ENCODE measurements at places on chromosomes 3 and 15.

DNA sequence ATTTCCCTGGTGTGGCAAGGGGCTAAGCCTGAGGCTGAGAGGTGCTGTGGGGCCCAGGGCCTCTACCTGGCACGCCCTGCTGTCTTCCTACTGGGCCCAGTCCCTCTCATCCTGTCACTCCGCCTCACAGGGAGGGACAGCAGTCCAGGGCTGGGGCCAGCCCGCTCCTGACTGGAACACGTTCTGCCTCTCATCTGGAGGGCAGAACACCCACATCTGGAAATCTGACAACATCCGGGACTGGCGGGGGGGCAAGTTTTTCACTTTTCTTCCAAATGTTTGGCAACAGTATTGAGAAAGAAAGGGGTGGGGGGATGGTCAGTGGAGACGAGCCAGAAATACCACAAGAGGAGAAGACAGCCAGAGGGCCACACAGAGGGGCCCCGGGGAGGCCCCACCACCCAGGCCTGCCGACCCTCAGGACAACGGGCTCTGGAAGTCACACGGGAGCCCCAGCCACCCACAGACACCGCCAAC, 1.8 kb upstream of the MYL3 start:
- no peak for DNase-seq

- no peak for DNase-seq
These were observed 33.5 kb downstream of the BDH1 start for GRCh38 chr3:197522183-197522715.

DNA sequence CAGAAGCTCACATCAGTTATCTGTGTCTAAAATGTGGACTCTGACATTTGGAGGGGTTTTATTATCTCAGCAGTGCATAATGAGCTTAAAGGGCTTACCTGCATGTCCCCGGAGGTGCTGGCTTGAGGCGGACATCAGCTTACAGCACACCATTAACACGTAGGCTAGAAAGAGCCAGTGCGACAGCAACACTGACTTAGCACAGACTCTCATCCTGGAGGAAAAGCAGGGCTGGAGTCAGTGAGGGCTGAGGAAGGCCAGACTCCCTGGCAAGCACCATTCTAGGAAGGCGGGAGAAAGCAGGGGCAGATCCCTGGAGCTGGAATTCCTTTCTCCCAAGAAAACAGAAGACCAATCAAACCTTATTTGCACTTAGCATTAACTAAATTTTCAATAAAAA, 51.7 kb downstream of the TAFA4 start:
- no peak for DNase-seq

DNA sequence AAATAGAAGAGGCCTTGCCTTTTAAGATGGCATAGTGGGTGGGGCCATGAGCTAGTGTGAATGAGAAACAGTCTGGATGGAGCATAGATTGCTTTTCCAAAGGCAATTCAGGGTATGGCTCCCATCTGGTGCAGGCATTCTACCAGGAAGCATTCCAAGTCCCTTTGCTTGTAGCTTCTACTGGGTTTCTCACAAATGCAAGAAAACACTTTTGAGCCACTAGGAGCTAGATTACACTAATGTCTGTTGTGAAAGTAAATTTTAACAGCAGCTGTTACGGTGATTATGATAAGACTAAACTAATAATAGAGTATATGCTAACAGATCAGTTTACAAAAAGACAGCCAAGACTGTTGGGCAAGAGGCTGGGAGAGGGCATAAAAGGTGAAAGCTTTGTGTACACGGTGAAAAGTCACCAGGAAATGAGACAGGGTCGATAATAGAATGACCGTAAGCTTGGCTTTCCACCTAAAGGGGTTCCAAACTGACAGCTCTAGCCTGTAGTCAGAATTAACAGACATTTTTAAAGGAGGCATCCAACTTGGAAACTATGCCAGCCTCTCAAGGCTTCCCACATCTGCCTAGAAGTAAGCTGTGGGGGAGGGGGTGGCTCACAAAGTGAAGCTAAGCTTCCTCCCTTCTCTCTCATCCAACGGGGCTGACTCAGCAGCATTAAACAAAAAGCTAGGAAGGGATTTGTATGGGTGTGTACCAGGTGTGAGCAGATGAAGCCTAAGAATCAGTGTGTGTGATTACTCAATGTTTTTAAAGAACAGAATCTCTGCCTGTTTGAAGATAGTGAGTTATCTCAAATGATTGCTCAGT, 61.1 kb upstream of the GPD1L start:
- peak; percentile 5 for DNase-seq

DNA sequence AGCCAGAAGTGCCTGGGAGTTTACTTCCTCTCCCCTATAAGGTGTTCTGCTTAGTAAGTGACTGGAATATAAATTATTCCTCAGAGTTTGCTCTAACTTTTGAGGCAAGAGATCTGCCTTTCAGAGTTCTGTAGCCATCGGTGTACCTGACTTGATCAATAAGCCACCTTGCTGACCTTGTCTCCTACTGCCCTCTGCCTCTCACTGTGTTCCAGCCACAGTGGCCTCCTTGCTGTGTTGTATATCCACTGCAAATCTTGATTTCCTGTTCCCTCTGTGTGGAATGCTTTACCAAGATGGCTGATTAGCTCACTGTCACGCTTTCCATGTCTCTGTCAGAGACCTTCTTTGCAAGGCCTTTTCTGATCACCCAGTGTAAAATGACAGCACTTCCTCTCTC, 442.4 kb downstream of the SQOR start:
- DNase-seq: no peak

- DNase-seq: no peak
These were observed 745.2 kb downstream of the SI start for GRCh38 chr3:164332831-164333802.

DNA sequence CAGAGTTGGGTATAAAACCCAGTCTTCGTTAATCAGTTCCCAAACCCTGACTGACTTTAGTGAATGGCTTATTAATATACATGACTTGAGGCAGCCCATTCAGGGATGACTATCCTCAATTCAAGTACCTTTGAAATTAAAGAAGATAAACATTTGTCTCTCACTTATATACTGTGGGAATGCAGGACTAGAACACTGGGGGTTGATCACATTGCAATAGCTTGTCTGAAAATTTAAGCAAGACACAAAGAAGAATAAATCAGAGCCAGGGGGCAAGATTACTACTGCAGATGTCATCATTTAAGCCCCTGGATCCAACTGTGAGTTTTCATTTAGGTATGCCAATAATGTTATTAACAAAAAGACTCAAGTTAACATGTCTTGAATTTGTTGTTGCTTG, 647.7 kb downstream of the ZPLD1 start:
- DNase-seq: no peak

DNA sequence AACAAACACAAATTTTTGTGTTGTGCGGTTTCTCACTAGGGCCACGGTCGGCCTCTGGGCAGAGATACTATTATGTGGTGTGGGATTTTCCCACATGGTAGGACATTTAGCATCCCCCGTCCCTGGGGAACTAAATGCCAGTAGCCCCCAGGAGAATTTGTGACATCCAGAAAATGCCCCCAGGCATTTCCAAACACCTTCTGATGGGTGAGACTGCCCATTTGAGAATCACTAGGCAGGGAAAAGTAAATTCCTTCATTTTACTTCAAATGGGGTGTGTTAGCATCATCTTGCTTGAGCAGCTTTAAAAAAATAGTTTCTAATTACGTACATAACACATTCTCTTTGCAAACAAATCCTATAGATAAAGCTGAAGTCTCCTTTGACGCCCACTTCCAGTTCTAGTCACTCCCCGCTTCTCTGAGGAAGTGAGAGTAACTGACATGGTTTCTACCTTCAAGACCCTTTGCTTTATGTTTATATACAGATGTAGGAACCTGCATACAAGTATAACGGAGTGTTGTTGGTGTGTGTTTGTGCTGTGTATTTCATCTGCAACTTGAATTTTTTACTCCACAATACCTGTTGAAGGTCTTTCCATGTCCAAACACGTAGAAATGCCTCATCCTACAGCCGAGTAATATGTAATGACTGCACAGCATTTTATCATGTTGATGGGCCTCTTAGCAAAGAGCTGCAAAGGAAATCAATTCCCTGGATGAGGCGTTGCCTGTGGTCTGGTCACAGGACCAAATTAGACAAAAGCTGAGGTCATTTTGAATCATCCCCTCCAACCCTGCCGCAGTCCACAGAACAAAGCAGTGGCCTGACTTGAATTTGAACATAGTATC, 31.4 kb upstream of the ZBTB38 start:
- no peak for DNase-seq

GRCh38 chr3:41872157-41872556, 89.7 kb downstream of the ULK4 start:
- no peak for DNase-seq

- DNase-seq: peak; percentile 29
These were observed 1435.2 kb upstream of the CADM2 start for GRCh38 chr3:83523470-83524073.

DNA sequence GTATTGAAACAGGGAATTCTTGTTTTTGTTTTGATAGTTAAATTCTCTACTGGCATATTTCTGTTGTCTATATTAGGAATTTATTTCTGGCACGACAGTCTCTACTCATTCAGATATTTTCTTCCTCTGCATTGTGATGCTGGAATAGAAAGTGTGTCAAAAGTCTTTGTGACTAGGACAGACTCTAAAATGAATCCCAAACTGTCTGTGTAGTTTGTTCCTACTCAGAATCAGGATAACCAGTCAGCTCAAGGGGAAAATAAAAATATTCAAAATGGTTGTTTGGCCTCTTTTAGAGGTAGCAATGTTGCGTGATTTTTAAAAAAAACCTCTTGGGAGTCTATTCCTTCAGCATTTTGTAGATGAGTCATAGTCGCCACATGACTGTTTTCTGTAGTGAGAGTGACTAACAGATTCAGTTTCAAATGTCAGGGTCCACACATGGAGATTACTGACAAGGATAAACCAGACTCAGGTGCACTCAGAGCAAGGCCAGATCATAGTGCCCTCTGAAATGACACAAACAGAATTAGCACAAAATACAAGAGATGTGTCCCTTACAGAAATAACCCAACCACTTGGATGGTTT, 13.1 kb downstream of the SLC7A14 start:
- DNase-seq: no peak

GRCh38 chr3:160259589-160259988, 34.4 kb downstream of the C3orf80 start:
- DNase-seq: no peak

DNA sequence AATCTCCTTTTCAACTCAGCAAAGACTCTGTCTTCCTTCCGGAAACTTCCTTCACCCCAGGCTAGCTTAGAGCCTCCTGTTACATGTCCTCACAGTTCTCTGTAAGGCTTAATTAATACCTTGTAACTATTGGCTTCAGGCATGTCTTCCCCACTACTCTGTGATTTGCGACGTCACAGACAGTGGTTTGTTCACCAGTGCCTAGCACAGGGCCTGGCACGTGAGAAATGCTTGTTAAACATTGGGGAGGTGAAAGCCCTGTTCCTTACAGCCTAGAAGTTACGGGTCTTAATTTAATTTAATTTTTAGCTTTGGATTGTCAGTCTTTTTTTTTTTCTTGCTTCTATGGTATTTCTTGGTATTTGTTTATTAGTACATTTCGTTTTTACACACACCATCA, 36.4 kb upstream of the CACNA2D3 start:
- no peak for DNase-seq

DNA sequence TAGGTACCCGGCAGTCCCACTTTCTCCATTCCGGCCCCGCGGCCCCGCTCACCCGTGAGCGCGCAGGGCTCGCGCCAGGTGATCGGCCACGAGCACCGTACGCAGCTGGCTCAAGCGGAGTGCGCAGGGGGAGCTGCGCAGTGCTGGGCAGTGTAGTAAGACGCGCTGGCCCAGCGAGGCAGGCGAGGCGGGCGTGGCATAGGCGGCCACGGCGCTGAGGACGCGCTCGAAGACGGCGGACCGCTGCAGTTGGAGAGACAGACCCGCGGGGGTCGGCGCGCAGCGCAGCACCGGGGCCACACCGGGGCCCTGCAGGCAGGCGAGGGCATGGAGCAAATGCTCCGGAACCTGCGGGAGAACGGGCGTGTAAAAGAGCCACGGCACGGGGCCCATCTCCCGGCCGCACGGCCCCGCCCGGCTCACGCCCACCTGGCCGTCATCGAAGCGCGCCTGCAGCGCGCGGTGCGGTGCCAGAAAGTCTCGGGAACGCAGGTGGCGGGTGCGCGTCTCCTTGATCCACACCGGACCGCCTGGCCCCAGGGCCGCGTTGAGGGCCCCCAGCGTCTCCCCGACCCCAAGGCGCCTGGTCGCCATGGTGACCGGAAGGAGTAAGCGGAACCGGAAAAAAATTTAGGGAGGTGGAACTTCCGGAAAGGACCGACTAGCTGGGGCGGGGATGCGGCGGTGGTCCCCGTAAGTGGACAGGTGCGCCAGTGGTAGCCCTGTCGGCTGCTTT, at the start of gene DALRD3:
Gene DALRD3 (minus strand): TSS at position 610 of the 736 bp plus-strand sequence. CDS start 16 bp downstream, at position 594.
- no peak for DNase-seq

DNA sequence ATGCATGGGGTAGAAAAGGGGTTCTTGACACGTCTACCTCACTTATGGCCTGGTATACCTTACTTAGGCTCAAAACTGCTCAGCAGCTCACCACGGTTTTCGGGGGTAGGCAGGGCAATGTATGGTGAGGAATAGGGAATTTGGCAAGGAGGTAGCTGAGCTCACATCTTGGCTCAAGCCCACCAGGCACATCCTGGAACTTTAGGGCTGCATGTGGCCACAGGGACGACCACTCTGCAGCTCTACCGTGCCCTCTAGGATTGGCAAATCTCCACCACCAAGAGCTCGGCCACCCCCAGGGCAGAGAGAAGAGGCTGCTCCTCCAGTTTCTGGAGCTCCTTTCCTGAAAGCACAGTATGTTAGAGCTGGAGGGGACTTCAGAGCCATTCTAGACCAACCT, 69.7 kb downstream of the MRPL46 start:
- DNase-seq: no peak

DNA sequence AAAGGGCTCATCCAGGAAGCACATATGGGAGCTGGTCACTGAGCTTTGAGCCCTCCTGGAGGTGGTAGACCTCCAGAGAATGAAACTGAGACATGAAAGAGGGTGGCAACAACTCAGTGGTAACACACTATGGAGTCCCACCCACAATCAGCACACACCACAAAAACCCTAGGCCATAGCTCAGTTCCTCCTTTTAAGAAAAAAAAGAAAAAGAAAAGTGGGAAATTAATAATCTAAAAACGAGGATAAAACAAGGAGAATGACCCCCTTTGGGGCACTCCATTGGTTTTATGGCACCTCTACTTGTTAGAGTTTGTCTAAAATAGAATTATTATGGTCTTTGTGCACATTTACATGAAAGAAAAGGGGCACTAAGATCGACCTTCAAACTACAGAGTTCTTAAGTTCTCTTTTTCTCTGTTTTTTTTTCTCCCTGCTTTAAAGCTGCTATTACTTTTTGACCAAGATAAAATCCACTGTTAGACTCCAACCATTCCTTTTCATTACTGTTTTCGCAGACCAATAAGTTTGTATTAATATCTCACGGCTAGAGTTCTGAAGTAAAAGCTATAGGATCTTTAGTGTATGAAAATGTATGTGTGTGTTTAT, 40.2 kb upstream of the ZBTB20 start:
- no peak for DNase-seq

- DNase-seq: no peak
These were observed 20.5 kb downstream of the TRH start for GRCh38 chr3:129994883-129995559.

DNA sequence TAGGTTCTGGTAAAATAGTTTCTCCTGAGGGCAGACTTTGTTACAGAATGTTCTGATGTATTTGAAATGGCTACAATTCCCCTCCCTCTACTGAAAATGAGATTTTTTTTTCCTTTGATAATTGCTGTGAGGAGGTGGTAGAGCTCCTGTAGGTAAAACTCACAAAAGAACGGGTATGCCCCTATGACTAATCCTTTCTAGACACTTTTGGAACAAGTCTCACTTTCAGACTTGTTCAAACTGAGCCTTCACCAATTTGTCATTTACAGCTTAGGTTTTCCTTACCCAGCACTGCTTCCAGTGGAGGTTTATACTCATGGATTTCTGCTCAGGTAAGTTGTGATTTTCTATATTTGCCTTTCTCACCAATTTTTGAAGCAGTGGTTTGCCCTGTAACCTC, 115.6 kb downstream of the NLGN1 start:
- no peak for DNase-seq

GRCh38 chr15:91520850-91521249, 332.7 kb upstream of the SLCO3A1 start:
- DNase-seq: no peak
